ENCODE measurements at places on chromosomes 5 and 9. TPM values are rescaled to one million over a fixed set of nuclear protein-coding genes. Genes with fewer than 3 reads are reported as not detected.

The RARS1 gene
- total RNA-seq: 258 TPM

The OLFM1 gene
- 5.1 TPM for total RNA-seq

The INSYN2B gene
- 24.0 TPM for total RNA-seq

The RASEF gene
- under 0.01 TPM for total RNA-seq

The NKD2 gene
- total RNA-seq: 1.2 TPM

The SECISBP2 gene
- 18.2 TPM for total RNA-seq

The RNF180 gene
- 4.0 TPM for total RNA-seq

The TAF11L5 gene
- not detected for total RNA-seq

The ARSI gene
- total RNA-seq: 5.4 TPM

The PGGT1B gene
- total RNA-seq: 19.7 TPM

The PDLIM4 gene
- 33.0 TPM for total RNA-seq

The KCNN2 gene
- total RNA-seq: not detected

The CCL21 gene
- total RNA-seq: not detected

The ADAMTSL2 gene
- total RNA-seq: 1.2 TPM

The TRUB2 gene
- total RNA-seq: 15.7 TPM

The CENPH gene
- total RNA-seq: 3.9 TPM

The RNF183 gene
- total RNA-seq: not detected

The FOXD4 gene
- total RNA-seq: 0.19 TPM

The MCCC2 gene
- total RNA-seq: 17.2 TPM

The NR5A1 gene
- total RNA-seq: not detected

The PALM2AKAP2 gene
- 37.2 TPM for total RNA-seq

The ZBTB5 gene
- total RNA-seq: 7.3 TPM

The TARS1 gene
- 240 TPM for total RNA-seq

The HMCN2 gene
- total RNA-seq: under 0.01 TPM

The EGFL7 gene
- total RNA-seq: 38.3 TPM

The GABRP gene
- total RNA-seq: under 0.01 TPM

The DHX29 gene
- total RNA-seq: 38.5 TPM

The SH2D3C gene
- 0.19 TPM for total RNA-seq

The ECSCR gene
- total RNA-seq: 3.4 TPM

The PCDHB14 gene
- 0.58 TPM for total RNA-seq

The AFAP1L1 gene
- total RNA-seq: 9.6 TPM

The BAAT gene
- 0.19 TPM for total RNA-seq

The JAKMIP2 gene
- under 0.01 TPM for total RNA-seq

The DUSP1 gene
- 239 TPM for total RNA-seq

The SYNPO gene
- 7.3 TPM for total RNA-seq

The SPINK4 gene
- not detected for total RNA-seq

The SCGB3A1 gene
- not detected for total RNA-seq

The BASP1 gene
- total RNA-seq: 161 TPM

The CD72 gene
- 0.19 TPM for total RNA-seq

The WDR31 gene
- 1.3 TPM for total RNA-seq

The FCN2 gene
- not detected for total RNA-seq

The CD14 gene
- 3.3 TPM for total RNA-seq

The LCNL1 gene
- total RNA-seq: 0.85 TPM

The UGCG gene
- total RNA-seq: 199 TPM

The AP3B1 gene
- 57.2 TPM for total RNA-seq

The RGS14 gene
- total RNA-seq: 9.3 TPM

The CARTPT gene
- not detected for total RNA-seq

The LCN9 gene
- not detected for total RNA-seq

The BOD1 gene
- total RNA-seq: 76.9 TPM

The SV2C gene
- under 0.01 TPM for total RNA-seq

The TLR4 gene
- total RNA-seq: 58.5 TPM

The CDH6 gene
- total RNA-seq: 125 TPM

All from regular cardiac myocyte (primary cell).